Activated T-helper 2 cell treated with anti-CD3 and anti-CD28 coated beads, Interferon-gamma antibody, Interleukin-2, Interleukin-4, amounts not matched to agents 10 μg/mL and 5 μg/mL and 100 μg/mL, durations not matched to agents 14 hours and 24 hours and 36 hours (primary cell): ENCODE measurements at places on chromosomes 5 and 9.

DNA sequence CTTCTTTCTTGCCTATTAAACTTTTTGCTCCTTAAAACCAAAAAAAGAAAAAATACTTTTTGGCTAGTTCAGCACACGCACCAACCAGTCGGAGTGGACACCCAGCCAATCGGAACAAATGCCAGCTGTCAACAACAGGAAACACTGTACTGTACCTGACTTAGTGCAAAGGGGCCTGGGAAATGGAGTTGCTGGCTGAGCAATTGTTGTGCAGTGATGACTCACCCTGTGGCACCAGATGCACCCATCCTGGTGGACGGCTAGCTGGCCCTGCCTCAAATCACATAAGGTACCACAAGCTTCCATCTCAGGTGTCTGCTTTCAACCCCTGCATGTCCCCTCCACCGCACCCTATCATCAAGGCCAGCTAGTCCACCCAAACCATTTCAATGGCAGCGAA, 20.9 kb downstream of the FOXE1 start:
- DNase-seq: no peak

DNA sequence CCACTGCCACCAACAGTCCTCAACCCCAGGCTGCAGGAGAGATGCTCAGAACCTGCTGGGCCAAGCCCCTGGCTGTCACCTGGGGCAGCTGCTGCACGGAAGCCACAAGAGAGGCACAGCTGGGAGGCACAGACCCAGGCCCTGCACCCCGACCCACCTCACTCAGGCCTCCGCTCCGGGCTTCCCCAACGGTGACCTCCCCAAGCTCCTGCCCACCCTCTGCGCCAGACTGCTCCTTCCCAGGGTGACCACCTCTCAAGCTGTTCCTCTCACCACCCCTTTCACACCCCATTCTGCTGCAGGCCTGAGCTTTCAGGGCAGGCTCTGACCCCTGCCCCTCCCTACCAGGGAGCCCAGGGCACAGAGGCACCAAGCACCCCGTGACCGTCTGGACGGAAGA, 33.0 kb downstream of the VAV2 start:
- no peak for DNase-seq

- DNase-seq: no peak
Observed at GRCh38 chr5:156800929-156801328, 49.2 kb upstream of the PPP1R2B start.

GRCh38 chr5:167658889-167659288, 632.6 kb upstream of the WWC1 start:
- no peak for DNase-seq

DNA sequence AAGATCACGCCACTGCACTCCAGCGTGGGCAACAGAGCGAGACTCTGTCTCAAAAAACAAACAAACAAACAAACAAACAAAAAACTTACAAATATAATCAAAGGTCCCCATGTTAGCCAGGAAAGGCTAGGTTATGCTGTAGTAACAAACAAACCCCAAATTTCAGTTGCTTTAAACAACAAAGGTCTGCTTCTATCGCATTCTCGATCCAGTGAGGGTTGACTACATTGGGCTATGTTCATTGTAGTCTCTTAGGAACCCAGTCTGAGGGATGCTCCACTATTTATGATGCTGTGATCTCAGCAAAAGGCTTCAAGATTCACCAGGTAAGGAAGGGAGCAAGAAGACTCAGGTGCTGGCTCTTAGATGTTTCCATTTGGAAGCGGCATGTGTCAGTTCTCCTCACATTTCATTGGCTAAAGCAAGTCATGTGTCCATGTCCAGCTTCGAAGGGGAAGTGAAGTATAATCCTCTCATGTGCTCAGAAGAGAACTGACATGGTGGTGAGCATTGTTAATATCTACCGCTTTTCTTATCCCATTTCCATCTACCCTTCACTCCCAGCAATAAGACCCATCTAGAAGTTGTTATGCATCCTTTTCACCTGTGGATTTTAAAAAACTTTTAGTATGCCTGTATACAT, 26.5 kb upstream of the NEK6 start:
- DNase-seq: no peak

- no peak for DNase-seq
Observed at GRCh38 chr5:83151821-83152220, 74.5 kb downstream of the XRCC4 start.

DNA sequence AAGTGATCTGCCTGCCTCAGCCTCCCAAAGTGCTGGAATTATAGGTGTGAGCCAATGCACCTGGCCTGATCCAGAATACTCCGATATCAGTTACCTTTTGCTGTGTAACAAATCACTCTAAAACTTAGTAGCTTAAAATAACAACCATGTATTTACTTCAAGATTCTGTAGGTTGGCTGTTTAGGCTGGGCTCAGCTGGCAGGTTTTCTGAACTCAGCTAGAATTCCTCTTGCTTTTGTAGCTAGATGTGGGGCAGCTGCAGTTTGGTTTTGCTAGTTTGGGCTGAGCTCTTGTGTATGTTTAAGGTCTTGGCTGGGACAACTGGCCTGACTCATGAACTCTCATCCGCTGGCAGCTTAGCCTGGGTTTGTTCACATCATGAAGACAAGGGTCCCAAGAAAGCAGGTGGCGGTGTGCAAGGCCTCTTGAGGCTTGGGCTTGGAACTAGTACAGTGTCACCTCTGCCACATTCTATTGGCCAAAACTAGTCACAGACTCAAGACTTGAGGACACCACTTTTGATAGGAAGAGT, 138.3 kb upstream of the SHB start:
- DNase-seq: no peak

DNA sequence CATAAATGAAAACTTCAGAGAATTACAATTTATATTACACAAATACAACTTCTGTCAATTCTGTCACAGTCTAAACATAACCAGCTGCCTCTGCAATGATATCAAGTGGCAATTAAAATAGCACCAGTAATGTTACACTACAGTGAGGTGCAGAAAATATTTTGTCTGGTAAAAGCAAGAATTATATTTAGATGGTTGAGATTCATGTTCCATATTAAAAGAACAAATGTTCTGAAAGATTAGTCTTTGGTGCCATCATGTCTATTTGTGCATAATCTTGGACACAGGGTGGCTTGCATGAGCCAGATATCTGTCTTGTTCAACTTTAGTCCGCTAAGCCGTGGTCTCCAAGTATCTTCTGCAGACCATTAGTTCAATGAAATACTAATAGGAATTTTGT, 29.0 kb upstream of the PRR16 start:
- no peak for DNase-seq

- DNase-seq: no peak
Observed at GRCh38 chr9:29203244-29203930, 1630.1 kb upstream of the C9orf72 start.

GRCh38 chr9:81427870-81428269, 261.5 kb downstream of the TLE1 start:
- DNase-seq: no peak

- no peak for DNase-seq
Observed at GRCh38 chr5:26940994-26941393, 97.4 kb downstream of the CDH9 start.

DNA sequence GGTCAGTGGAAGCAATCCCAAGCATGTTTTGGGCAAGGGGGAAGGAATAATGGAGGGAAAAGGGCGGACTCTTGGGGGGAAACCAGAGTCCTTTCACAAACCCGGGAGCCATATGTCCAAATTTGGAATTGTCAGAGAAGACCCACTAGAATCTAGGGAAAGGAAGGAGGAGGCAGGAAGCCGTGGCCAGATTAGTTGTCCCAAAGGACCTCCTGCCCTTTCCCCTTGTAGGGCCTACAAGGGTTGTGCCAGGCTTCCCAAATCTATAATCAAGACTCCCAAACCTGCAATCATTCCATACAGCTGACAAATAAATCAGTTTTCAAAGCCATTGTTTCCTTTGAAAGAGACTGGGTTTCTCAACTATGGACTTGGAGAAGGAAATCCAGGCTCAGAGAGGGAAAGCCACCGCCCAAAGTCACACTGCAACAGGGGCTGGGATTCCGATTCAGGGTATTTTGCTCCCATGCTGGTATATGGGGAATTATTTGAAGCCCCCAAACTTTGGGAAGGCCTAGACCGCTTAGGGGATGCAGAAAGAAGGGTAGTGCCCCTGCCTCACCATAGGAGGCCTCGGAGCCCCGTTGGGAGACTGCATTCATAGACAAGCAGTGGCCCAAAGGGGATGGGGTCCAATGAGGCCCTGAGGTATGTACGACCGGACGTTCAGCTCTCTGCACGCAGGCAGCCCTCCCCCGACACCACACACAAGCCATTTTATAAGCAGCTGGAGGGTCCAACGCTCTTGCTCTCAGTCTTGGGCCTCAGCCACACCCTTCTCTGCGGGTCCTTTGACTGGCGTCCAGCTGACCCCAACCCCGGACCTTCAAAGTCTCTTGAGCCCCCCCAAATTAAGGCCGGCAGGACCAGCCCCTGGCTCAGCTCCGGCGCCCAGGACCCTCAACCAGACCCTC, 815 bp downstream of the ANXA6 start:
- no peak for DNase-seq
